ENCODE measurements at places on chromosomes 1 and 21.

DNA sequence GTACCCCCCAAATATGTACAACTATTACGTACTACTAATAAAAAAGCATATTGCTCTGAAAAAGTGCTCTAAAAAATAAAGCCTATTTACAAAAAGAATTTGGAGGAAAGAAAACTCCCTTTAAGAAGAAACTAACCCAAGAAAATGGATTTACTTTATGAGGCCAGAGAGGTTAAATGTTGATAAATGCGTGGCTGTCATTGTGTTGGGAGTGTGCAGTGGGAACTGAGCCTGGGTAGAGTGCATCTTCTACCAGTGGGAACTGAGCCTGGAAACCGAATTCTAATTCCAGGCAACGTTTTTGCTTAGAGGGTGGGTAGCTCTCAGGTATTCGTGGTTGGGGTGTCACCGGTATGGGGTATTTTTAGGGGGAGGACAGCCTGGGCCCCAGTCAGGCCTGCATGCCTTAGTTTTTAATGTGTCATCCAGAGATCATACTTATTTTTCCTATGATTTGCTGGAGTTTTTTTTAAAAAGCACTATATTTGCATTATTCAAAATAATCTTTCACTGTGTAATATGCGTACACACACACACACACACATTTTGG, 24.1 kb upstream of the RNF187 start:
- no peak for DNase-seq

DNA sequence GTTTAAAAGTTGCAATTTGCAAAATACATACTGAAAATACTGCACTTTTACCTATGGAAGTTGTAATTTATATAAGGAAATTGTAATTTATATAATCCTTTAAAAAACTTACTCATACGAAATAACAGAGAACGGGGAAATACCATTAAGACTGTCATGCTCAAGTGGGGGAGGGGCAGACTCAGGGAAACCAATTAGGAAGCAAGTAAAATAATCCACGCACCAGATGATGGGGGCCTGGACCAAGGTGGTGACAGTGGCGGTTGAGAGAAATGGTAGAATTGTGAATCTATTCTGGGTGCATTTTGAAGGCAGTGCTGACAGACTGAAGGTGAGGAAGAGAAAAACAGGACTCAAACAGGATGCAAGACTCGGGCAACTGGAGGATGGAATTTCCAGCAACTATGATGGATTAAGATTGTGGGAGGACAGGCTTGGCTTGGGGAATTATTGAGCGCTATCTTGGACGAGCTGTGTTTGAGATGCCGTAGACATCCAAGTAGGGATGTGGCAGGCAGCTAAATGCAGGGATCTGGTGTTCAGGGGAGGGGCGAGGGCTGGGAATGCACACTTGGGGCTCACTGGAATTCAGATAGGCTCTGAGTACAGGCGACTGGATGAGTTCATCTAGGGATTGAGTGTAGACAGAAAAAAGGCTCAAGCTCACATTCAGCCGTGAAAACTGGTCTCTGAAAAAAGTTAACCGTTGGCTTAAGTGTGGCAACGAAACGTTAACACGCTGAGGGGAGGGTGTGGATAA, 977 bp downstream of the LCA5L start:
- no peak for DNase-seq

DNA sequence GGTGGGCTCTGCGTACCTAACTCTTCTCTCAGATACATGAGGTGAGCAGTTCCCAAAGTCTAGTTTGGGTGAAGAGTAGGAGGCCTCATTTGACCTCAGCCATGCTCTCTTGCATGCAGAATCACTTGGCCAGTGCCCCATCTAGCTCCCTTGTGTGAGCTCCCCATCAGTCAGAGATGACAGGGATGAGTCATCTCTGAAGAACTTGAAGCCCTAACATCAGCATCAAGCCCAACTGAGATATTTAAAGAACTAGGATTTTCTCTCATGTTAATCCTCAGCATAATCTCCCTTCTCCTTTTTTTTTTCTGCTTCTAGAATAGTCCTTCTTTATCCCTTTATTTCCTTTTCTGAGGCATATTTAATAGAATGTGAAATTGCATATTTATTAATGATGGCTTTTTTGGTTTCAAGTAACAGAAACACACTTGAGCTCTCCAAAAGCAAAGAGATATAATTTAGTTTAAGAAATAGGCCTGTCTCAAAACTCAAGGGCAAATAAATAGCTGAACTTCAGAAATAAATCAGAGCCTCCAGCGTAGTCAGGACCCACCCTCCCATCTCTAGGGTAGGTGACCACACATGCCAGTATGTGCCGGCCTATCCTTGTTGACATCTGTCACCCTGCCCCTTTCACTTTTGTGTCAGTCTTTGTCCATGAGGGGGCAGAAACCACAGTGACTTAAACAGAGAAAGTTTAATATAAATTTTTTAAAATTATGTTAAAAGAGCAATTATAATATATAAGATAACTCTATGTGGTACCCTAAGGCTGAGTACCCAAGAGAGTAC, 112.3 kb downstream of the TSEN15 start:
- DNase-seq, result no peak

- DNase-seq, result no peak
Measured at GRCh38 chr1:6738987-6739676, 37.5 kb upstream of the DNAJC11 start.

DNA sequence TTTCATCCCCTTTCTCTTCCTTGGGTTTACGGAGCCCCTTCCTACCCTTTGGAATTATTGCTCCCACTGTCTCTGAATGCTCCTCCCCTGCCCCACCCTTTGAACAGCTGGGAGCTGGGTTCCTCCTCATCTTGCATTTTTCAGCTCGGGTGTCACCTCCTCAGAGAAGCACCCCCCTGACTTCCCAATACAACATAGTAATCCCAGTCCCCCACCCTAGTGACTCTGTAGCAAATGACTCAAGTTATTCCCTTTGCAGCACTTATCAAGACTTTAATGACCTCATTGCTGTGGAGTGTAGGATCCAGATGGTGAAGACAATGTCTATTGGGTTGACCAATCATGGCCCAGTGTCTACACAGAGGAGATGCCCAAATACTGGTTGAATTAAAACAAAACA, 8.9 kb upstream of the VWA5B1 start:
- no peak for DNase-seq

GRCh38 chr1:82399093-82399492, 598.4 kb downstream of the ADGRL2 start:
- no peak for DNase-seq

GRCh38 chr1:14759843-14760242, 161.4 kb downstream of the KAZN start:
- no peak for DNase-seq

DNA sequence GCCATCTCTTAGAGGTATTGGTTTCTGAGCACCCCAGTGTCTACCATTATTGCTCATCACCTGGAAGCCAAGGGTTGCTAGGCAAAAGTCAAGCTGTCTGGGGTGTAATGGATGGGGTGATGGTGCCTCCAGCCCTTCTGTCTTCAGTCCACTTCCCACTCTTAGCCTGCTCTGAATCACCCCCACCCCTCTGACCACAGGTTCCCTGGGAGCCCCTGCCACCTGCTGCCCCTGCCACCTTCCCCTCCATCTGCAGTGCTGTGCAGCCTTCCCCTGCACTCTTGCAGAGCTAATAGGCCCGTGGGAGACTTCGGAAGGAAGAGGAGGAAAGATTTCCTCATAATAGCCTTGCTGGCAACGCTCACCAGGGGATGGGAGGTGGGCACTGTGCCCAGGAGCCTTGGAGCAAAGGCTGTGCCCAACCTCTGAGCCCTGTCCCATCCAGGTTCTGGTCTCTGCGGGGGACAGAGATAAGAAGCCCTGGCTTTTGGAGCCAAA, 35.5 kb downstream of the CAPN2 start:
- no peak for DNase-seq

GRCh38 chr21:32929633-32930038, 96.1 kb upstream of the OLIG2 start:
- DNase-seq, result no peak

DNA sequence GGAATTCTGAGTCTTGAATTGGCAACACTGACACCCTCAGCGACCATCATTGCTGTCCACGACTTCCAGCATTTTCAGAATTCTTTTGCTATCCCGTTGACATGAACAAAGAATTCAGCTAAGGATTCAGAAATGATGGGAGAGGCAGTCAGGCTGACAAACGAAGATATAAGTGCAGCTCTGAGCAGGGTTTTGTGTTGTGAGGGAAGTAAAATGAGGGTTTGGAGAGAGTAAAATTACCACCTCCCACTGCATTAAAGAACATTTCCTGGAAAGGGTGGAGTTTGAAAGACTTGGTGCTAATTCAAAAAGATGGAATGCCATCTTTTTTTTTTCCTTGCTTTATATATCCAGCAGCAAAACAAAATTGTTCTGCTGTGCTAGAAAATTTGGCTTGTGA, 4.9 kb upstream of the ELK4 start:
- no peak for DNase-seq

- no peak for DNase-seq
Measured at GRCh38 chr1:201726700-201727099, 102.3 kb upstream of the IPO9 start.

GRCh38 chr1:218779341-218780100, 394.2 kb upstream of the LYPLAL1 start:
- DNase-seq, result no peak

- DNase-seq, result no peak
Measured at GRCh38 chr1:186183219-186183618, 191.8 kb downstream of the TPR start.

GRCh38 chr1:21251773-21252471, 38.3 kb downstream of the ECE1 start:
- DNase-seq, result no peak

DNA sequence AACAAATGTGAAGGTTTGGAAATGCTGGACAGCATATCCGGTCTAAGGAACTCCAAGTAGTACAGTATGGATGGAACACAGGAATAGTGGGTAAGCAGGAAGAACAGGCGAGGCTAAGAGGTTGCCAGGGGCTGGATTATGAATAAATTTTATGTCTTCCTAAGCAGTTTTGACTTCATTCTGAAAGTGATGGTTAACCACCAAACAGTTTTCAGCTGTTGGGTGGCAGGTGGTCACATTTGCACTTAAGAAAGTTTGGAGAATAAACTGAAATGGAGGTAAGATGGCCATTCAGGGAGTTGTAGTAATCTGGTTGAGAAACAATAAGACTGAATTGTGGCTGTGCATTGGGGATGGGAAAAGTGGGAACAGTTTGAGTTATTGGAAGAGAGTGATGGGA, 83.8 kb downstream of the PRKAA2 start:
- no peak for DNase-seq

DNA sequence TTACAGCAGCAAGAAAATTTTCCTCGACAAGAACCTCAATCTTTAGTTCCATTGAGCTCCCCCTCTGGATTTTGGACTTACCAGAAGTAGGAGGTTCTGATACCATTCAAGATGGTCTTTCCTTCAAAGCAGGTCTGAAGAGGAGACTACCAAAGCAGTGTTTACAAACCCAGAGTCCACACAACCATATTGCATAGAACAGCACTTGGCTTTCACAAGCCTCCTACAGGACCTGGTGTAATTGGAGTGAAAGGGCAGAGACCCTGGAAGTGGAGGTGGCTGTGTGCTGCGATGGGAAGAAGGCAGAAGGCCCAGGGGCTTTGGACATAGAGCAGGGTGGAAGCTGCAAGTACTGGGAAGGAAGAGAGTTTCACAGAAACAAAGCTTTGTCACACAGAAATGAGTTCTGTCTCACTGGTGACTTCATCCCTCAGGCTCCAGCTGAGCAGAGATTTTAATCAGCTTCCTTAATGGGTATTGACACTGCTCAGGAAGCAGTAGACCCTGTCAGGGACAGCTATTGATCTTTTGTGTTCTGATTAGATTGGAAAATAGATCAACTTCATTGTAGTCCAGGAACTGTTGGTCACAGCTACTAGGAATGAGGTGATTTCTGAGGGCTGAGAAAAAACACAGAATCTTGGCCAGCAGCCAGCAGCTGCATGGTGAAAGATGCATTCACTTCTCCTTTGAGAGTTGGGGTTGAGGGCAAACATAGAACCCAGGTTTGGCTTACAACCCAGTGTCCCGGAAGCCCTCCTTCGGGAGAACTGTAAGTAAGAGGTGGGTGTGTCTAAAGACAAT, 124.0 kb downstream of the SYT2 start:
- no peak for DNase-seq

DNA sequence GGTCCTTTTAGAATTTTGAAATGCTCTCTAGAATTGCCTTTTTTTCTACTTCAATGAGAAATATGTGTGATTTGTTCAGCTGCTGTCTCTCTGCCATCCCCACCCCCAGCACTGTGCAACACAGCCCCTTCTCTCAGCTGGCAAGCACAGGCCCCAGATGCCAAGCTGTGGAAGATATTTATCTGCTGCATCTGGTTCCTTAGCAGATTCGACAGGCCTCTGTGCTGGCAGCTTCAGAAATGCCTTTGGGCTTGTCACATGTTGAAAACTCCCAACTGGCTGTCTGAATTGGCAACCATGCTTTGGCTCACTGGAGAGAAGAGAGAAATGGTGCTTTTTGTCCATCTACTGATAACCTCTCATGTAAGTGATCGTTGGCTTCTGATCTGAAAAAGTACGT, 206.7 kb upstream of the C1orf87 start:
- DNase-seq, result no peak

DNA sequence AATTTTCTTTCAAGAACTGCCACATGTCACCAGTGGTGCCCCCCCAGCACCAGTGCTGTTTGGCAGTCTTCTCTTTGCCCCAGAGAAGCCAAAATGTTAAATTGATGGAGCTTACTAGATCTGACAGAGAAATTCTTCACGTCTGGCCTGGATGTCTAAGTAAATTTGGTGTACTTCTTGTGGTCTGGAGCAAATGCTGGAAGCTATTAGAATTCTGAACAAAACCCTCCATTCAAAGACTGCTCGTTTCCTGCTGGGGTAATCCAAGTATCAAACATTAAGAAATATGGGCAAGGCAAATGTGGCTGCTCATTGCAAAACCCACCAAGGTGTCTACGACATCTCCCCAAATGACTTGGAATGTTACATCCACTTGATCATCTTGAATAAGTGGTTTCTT, 92.3 kb downstream of the ROR1 start:
- DNase-seq, result no peak

- DNase-seq, result no peak
Measured at GRCh38 chr1:51953079-51953478, 37.4 kb downstream of the RAB3B start.

DNA sequence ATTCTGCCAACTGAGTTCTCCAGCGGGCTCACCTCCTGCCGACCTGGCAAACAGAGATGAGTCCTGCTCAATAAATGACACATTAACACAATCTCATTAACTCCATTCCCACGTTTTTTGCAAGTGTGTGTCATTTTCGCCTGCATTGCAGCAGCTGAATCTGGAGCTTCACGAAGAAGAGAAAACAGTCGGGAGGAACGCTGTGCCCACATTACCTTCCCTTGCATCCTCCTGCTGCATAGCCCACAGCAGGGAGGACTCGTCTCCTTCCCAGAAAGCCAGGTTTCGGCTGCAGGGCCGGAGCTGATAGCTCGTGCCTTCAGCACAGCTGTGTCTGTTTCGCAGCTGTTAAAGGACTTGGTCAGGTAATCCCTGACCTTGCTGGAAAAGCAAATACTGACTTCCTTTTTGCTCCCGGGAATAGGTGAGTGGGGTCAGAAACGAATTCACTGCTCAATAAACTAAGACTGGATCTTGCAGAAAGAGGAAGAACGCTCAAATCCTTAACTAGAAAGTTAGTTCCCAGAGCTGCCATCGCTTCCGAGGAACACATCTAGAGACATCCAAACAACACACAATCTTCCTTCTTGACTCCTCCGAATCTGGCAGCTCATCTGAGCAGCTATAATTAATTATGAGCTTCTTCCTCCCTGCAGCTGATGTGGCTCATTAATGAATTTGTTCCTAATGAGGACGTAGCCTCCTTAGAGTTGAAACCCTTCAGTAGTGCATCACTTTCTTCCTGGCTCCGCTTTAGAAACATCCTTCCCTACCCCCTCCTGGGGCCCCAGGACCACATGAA, 33.0 kb downstream of the KANK4 start:
- no peak for DNase-seq

Measured in effector CD8-positive, alpha-beta T cell (primary cell).